ENCODE measurements at places on chromosomes 1 and 21. TPM values are rescaled to one million over a fixed set of nuclear protein-coding genes. Genes with fewer than 3 reads are reported as not detected.

GRCh38 chr1:83499998-83500397 is 498.9 kb downstream of the TTLL7 start:
- no peak for DNase-seq

Gene RAB3B
- total RNA-seq = not detected

- no peak for DNase-seq
Observed at GRCh38 chr21:17742181-17742580, 77.0 kb downstream of the C21orf91 start.

DNA sequence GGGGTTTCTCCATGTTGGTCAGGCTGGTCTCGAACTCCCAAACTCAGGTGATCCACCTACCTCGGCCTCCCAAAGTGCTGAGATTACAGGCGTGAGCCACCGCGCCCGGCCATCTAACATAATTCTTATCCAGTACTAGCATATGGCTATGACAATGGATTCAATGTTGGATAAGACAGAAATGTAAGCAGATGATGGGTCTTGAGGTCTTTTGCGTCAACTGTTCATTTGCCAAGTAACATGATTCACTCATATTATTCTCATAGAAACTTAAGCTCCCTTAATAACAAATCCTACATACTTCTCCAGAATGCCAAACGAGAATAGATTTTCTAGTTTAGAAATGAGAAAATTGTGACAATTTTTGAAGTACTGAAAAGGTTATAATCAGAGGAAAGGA is 170.3 kb downstream of the RGS7 start:
- DNase-seq = no peak

Gene ZNF683
- not detected for total RNA-seq

Gene IL19
- total RNA-seq = not detected

Gene WDR64
- total RNA-seq = not detected

Gene VANGL1
- 7.5 TPM for total RNA-seq

Gene GPR37L1
- 0.11 TPM for total RNA-seq

DNA sequence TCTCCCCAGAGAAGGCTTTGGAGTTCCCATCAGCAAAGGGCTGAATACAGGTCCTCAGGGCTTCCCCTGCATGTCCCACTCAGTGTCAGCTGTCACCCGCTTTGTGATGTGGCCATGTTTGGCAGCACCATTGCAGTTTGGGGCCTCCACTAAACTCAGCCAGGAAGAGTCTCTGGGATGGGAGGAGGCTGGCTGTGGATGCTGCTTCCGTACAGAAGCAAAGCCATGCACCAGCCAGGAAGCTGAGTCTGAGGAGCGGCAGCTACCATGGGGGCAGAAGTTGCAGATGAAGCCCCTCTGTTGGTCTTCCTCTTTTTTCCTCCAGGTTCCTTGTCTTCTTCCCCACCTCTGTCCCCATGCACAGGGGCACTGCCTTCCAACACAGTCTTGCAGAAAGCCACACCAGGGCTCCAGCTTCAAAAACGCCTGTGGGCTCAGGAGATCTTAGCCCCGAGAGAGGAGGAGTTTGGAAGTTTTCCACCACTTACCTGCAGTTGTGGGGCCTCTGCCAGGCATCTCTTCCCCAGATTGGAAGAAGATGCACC is 416.8 kb downstream of the NPHP4 start:
- DNase-seq = no peak

Gene C1orf116
- total RNA-seq = 0.06 TPM

DNA sequence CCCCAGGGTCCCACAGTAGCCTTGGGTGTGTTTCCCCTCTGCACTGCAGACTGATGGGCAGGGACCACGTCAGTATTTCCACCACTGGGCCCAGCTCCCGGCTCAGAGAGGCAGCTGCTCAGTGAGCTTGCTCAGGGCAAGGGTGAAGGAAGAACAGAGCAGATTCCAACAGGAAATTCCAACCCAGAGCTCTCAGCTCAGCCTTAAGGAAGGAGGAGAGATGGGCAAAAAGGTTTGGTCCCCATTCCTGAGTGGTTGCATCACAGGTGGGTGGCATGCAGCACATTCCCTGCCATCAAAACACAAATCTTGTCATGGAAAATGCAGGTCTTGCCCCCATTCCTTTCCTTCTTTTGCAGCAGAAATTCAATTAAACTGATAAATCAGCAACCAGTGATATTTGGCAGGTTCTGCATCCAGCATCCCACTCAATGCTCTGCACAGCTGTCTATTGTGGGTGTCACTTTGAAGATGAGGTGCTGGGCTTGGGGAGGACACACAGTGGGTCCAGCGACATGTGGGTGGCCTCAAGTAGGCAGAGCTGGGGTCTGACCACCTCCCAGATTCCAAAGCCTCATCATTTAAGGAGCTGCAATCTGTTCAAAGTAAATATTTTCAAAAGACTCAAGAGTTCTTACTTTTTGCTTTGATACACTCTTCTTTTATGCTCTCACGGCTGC is 315.4 kb downstream of the DSCAM start:
- no peak for DNase-seq

- peak; percentile 5 for DNase-seq
Observed at GRCh38 chr1:39802496-39803260, 14.0 kb upstream of the BMP8B start.

DNA sequence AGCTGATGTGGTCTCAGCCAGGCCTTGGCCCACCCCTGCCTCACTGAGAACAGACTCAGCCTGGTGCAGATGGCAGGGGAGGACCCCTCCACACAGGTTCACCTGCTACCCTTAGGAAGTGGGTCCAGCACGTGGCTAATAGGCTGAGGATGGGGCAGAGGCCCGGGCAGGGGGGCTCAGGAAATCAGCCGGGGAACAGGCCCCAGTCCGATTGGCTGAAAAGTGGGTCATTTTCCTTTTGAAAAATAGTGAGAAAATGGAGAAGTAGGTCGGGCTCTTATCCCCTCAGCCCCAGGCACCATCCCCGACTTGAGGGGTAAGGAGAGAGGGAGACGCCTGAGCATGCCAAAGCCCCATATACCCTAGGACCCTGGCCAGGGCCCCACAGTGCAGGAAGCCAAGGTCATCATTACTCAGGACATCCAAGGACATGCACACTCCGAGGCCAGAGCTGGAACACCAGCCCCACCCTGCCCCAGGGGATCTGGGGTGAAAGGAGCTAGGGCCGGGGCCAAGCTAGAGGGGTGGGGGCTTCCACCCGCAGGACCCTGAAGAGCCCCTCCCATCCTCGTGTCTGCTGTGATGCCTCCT is 11.0 kb downstream of the DLGAP3 start:
- DNase-seq = no peak

GRCh38 chr1:8604041-8604945 is 213.1 kb downstream of the RERE start:
- no peak for DNase-seq

Gene FMO3
- 1.4 TPM for total RNA-seq

Gene PPIAL4G
- not detected for total RNA-seq

GRCh38 chr1:19698181-19698580 is 33.5 kb downstream of the HTR6 start:
- no peak for DNase-seq

GRCh38 chr1:223707256-223708000 is 4.9 kb upstream of the CAPN2 start:
- peak; percentile 79 for DNase-seq

DNA sequence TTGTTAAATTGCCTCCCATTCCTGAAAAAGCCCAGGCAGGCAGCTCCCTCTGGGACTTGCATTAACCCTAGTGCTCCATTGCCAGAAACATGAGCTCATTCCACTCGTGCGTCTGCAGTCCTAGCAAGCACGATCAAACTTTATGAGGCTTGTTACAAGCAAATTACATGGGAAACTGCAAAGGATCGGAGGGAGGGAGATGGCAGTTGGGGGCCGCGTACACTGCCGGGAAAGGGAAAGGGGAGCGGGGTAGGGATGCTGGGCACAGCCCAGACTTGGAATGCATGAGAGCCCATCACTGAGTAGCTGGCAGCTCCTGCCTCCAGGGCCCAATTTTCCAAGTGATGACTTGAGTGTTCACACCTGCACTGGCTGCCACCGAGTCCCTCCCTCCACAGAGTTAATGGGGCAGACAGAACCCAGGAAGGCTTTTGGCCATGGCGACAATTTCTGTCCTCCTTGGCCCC is 169.9 kb downstream of the BRINP2 start:
- peak; percentile 20 for DNase-seq

DNA sequence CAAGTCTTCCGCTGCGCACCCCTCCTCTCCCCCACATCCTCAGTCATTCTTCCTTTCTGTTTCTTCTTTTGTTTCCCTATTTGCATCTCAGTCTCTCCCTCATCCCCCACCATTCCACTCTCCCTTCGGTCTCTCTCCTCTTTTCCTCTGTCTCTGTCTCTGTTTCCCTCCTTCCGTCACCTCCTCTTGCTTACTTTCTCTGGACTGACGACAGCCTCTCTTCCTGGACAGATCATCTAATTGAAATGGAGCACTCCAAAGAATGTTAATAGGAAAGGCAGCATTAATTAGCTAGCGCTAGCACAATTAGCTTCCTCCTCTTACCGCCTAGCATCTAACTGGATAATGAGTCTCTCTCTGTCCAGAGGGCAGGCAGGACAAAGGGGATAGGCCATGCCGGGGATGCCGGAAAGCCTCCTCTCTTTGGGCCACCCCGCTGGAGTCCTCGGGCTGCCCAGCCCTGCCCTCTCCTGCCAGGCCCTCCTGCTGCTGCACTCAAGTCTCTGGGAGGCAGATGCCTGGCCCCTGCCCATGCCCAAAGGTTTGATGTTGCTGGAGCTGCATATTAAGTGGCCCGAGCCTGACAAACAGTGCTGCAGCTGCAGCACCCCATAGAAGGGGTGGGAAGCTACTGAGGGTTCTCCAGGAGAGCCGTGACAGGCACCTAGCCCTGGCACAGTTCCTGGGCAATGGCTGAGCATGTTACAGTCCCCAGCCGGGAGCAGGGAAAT is 20.8 kb downstream of the DISP3 start:
- no peak for DNase-seq

- no peak for DNase-seq
Observed at GRCh38 chr1:109879881-109880525, 30.6 kb upstream of the CSF1 start.

- DNase-seq = no peak
Observed at GRCh38 chr1:5939271-5940170, 52.7 kb downstream of the NPHP4 start.

Gene ITGB3BP
- total RNA-seq = 16.7 TPM

DNA sequence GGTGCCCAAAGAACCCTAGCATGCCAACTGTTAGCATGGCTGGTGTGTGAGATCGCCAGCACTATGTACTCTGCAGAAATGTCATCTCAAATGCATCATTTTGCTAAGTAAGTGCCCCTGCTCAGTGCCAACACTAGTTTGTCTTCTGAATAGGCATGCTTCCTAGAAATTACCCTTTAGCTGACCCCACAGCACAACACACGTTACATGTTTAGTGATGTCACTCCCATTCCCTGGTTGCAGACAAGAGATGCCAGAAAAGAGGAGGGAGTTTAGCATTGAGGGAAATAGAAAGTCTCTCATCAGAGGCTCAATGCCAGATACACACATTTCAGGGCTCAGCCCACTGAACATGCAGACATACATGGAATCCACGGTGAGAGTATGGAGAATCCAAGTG is 9.3 kb upstream of the ST6GALNAC3 start:
- no peak for DNase-seq

GRCh38 chr1:221878134-221878533 is 136.2 kb upstream of the DUSP10 start:
- DNase-seq = no peak

Gene ERICH3
- not detected for total RNA-seq

- no peak for DNase-seq
Observed at GRCh38 chr1:89780721-89781120, 40.1 kb upstream of the LRRC8D start.

DNA sequence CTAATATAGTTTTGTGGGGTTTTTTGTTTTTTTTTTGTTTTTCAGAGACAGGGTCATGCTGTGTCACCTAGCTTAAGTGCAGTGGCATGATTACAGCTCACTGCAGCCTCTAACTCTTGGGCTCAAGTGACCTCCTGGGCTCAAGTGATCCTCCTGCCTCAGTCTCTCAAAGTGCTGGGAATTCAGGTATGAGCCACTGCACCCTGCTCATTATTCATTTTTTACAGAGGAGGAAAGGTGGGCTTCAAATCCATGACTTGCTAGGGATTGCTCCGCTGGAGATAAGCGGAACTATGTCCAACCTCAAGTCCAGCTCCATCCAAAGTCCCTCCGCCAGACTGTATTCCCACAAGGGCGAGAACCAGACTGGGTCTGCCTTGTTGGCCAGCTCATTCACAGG is 8.0 kb upstream of the SPOCD1 start:
- no peak for DNase-seq

DNA sequence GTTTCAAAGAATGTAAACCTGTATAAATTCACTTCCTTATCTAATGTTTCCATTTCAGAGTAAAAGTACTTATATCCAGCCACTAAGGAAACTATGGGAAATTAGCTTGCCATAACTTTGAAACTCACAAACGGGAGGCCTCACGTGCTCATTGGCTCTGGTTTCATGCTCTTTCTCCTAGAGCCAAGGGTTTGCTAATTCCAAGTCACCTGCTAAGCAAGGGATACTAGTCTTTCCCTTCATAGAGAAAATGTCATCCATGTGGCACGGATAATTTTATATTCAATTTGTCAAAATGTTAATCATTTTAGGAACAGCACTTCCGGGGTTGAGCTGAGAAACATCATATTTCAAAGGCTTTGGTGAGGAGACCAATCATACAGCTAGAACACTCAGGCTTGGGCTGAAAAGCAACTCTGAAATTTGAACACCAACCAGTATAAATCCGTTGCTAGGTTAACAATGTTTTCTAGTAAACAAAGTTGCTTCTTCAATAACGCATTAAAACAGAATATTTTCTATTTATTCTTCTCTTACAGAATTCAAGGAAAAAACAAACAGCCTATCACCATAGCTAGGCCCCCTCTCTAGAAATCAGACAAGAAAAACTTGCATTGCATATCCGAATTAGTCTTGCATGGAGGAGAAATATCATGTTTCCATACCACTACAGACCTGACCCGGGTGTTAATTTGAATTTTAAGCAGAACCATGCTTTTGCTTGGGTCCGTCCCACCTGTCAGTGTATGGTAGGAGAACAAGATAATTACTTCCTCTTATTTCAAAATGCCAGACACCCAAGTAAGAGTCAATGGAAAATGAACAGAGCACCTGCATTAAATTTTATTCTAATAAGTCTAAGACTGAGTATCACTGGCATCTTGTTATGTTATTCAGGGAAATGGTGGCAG is 196.1 kb upstream of the ESRRG start:
- no peak for DNase-seq

DNA sequence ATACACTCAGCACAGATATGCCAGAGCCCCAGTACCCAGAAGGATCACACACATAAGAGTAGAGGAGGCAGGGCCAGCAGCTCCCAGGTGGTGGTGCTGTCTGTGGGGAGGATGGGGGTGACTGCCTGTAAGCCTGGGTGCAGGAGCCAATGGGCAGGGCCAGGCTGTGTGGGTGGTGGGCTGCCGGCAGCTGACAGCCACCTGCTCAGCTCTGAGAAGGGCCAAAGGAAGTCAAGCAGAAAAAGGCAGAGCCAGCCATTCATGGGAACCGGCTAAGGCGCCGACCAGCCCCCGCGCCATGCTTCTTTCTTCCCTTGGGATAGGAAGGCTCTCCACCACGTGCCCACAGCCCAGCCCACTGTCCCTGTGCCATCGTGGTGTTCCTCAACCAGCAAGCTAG is 14.1 kb downstream of the PIK3C2B start:
- peak; percentile 57 for DNase-seq

Gene SPRR2E
- total RNA-seq = not detected
